ENCODE measurements at places on chromosomes 5 and 9.

DNA sequence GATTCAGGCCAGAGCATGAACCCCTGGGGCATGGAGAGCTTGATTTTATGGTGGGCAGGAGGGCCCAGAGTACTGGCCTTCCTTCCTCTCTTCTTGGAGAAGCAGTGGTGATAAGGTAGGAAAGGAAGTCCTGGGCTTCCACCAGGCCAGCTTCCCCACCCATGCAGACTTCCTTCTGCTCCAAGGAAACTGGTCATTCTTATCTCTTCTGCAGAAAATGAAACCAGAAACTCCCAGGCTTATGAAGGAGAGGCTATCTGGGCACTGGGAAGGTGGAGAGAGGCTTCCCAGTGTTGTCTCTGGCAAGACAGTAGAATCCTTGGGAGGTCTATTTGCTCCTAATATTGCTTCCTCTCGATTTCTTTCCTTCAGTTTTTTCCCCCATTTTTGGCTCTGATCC lies 110.5 kb upstream of the EQTN start:
- DNase-seq = no peak

DNA sequence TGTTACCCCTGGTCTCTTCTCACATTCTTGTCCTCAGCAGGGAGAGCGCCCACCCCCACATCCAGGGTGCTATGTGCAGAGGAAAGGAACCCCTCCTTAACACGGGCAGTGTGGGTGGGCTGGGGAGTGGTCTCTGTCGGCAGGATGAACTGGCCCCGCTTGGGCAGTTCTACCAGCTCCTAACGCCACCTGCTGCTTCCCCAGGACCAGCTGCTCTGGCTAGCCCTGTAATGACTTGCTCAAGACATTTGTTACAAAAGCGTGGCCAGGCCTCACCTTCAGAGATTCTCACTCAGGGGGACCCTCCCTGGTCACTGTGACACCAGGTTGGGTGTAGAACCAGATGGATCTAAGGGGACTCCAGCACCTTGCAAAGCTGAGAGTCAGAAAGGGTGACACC lies 82.4 kb downstream of the HMCN2 start:
- no peak for DNase-seq

DNA sequence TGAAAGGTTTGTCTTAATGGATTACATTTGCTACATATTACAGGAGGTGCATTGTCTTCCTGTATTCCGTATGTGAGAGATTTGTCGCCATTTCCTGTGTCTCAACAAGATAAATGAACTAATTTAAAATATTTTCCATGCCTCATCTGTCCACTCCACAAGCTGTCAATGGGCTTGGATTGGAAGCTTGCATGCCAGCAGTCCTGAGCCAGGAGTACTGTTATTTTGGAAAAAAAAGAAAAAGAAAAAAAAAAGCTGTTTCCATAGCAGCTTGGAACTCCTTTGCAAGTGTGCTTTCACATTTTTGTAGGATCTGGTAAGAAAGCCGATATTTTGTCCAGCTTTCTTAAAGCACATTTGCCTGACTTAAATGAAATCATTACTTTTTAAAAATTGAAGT lies 330.8 kb downstream of the KDM4C start:
- DNase-seq = no peak

- peak; percentile 73 for DNase-seq
These were observed 10.8 kb downstream of the SH3PXD2B start for GRCh38 chr5:172443441-172444109.

DNA sequence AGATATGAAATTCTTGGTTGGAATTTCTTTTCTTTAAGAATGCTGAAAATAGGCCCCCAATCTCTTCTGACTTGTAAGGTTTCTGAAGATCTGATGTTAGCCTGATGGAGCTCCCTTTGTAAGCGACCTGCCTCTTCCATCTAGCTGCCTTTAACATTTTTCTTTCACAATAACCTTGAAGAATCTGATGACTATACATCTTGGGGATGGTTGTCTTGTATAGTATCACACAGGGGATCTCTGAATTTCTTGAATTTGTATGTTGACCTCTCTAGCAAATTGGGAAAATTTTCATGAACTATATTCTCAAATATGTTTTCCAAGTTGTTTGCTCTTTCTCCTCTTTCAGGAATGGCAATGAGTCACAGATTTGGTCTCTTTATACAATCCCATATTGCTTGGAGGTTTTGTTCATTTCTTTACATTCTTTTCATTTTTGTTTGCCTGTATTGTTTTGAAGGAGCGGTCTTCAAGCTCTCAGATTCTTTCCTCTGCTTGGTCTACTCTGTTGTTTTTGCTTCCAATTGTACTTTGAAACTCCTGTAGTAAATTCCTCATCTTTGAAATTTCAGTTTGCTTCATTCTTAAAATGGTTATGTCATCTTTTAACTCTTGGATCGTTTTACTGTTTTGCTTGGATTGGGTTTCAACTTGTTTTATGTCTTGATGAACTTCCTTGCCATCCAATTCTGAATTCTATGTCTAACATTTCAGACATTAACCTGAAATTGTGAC lies 245.2 kb upstream of the TARS1 start:
- no peak for DNase-seq

DNA sequence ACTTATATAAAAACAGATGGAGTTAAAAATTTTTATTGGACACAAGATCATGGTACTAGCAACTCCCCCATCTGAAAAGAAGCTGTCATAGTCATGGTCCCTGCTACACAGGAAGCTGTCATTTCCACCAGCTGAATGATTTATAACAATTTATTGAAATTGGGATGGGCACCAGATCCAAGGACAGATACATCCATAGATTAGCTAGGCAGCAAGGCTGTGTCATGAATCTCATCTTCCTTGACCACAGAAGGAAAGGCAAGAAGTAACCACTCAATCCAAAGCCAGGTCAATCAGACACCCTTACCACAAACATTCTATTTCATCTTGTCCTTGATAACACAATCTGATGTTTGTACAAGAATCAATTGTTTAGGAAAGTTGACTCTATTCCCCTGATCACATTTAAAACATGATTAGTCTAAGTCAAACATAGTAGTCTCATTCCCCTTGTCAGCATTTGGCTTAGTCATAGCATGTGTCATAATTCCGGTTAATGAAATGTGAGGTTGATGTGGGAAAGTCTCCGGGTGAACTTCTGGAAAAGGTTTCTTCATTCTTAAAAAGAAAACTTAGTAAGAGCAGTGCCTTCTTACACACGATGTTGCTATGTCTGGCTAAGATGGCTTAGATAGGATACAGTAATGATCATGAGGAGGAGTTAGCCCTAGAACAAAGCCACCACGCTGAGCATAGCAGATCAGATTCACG lies 462.6 kb upstream of the PAPPA start:
- DNase-seq = no peak

DNA sequence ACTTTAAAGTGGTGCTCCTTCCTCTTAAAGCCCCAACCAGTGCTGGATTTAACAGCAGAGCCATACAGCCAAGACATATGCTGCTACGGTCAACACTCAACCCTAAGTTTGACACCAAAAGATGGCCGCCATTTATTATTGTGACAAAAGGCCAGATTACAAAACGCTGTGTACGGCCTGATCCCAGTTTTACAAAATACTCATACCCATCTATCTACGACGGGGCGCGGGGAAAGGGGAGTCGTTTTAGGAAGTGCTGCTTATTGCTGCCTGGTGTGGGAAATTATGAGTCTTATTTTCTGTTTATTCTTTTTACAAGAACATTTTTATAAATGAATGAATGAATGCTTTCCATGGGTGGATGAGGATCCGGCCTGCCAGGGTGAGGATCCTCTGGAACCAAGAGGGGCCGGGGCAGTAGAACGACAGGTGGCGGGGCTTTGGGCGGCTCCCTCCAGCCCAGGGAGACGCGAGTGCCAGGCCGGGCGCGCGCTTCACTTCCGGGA lies 457 bp upstream of the IDNK start:
- no peak for DNase-seq
